Head of caudate nucleus (tissue), 42 donors: ENCODE measurements at places on chromosomes 3 and 15.

DNA sequence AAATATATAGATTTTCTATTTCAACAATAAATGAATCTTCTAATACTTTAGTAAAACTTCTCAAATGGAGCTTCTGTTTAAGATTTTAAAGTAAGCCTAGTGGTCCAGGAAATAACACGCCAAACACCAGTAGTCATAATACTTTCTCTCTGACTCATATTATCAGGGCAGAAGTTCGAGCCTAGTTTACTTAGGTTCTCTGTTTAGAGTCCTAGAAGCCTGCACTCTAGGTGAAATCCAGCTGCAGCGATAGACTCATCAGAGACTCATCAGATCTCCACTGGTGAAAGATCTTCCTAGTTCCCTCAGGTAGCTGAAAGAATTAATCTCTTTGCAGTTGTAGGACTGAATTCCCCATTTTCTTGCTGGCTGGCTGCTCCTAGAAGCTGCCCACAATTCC lies 552.5 kb upstream of the ROBO2 start:
- no peak for DNase-seq

- no peak for DNase-seq
Observed at GRCh38 chr15:34927726-34928125, 41.8 kb downstream of the AQR start.

- DNase-seq = no peak
Observed at GRCh38 chr3:7264196-7264526, 403.2 kb downstream of the GRM7 start.

GRCh38 chr3:28317438-28318022 lies 31.0 kb upstream of the ZCWPW2 start:
- no peak for DNase-seq

- DNase-seq = no peak
Observed at GRCh38 chr3:105539897-105540296, 173.2 kb downstream of the ALCAM start.

GRCh38 chr15:90240856-90241255 lies 6.8 kb downstream of the GDPGP1 start:
- DNase-seq = no peak

- no peak for DNase-seq
Observed at GRCh38 chr3:55902221-55902900, 415.3 kb upstream of the WNT5A start.

- no peak for DNase-seq
Observed at GRCh38 chr15:65868546-65869125, 655 bp upstream of the RAB11A start.

DNA sequence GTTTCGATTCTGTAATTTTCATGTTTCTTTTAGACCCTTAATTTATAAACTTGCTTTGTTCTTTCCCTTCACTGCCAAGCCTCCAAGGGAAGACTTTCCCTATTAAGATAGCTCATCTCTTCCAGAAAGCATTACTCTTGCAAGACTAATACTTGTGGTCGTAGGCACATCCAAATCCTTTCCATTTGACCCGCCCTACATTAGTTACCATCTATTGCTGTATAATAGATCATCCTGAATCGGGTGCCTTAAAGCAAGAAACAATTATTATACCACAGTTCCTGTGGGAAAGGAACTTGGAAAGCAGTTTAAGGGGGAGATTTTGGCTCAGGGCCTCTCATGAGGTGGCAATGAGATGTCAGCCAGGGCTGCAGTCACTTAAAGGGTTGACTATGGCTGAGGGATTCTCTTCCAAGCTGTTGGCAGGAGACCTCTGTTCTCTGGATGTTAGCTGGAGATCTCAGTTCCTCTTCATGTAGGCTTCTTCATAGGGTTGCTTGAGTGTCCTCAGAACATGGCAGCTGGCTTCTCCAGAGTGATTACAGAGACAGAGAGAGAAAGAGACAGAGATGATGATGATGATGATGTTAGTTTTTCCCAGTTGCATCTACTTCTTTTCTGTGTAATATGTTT lies 570.4 kb upstream of the TGFBR2 start:
- no peak for DNase-seq

GRCh38 chr3:52039846-52040245 lies 16.5 kb downstream of the DUSP7 start:
- peak; percentile 98 for DNase-seq

DNA sequence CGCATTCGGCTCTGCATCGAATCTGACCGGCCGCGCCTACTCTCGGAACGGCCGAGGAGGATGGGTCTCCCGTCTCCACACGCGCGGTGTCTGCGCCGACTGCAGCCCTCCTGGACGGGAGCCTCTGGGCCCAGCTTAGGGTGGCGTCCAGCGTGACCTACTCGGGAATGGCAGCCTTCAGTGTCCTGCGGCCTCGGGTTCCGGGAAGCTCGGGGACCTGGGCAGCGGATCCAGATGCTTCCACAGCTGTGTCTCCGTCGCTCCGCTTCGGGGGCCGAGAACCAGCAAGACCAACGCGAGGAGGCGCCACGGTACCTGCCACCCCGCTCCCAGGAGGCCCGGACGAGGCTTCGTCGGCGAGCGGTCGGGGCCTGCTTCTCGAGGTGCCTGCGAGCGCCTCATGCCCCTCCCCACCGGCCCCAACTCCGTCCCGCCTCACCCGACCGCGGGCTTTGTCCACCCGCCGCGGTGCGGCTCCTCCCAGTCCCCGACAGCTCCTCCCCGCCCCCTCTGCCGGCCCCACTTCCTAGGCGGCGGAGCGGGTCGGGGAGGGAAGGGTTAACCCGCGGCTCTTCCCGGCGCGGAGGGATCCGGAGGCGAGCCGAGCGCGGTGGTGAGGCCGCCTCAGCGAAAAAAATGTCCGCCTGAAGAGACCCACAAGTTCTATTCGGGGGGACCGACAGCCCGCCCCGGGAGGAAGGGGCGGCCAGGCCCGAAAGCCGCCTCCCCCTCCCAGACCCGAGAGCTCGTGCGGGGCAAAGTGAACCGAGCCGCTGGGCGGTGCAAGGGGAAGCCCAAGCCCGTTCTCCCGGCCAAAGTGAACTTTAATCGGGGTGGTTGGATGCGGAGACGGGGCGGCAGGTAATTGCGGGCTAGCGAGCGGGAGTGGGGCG lies at the start of gene TCF12:
TCF12 (plus strand) TSS at position 599 of the 893 bp plus-strand sequence. CDS start 1,270 bp downstream, outside the sequence.
- DNase-seq = peak; percentile 90

DNA sequence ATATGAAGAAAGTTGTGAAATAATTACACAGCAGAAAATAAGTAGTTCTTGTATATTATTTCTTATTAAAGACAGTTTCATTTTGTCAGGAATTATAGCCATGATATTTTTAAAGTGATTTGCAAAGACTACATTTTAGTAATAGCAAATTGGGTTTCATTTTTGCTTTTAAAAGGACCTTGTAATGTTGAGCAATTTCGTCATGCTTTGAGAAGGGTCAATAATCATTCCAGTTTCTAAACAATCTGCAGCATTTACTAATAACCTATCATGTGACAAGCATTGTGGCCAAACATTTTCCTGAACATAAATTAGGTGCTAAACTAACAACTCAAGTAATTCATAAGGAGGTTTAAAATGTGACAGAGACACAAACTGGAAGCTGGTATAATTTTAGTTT lies 214.4 kb upstream of the CBLB start:
- no peak for DNase-seq

GRCh38 chr15:23437673-23438072 lies 9.4 kb downstream of the GOLGA6L2 start:
- DNase-seq = no peak

DNA sequence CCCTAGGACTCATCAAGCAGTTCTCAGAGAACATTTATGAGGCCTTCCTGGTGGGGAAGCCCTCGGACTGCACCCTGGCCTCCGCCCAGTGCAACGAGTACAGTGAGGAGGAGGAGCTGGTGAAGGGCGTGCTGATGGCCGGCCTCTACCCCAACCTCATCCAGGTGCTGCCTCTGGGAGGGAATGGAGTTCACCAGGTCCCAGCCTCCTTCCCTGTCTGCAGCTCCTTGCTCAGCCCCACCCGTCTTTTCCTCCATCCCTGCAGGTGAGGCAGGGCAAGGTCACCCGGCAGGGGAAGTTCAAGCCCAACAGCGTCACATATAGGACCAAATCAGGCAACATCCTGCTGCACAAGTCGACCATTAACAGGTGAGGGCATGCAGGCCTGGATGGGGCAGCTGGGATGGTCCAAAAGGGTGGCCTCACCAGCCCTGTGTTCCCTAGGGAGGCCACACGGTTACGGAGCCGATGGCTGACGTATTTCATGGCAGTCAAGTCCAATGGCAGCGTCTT lies 46.3 kb downstream of the DHX30 start:
- DNase-seq = no peak

GRCh38 chr15:54803134-54803808 lies 393.5 kb downstream of the RSL24D1 start:
- DNase-seq = no peak

DNA sequence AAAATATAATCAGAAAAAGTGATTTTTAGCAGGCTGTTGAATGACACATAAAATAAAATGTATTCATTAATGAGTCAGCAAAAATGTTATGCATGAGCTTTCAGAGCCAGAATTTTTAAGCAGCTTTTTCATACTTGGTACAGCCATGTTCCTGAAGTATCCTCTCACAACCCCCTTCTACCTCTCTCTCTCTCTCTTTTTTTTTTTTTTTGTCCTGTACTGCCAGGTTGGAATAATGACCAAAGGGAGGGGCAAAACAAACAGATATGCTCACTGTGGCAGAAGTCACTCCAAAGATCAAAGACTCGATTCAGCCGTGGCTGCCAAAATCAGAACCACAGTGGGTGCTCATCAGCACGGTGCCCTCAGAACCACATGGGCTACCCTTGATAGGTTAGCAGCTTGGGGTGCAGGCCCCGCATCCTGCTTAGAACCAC lies 383.0 kb downstream of the ZBTB20 start:
- DNase-seq = no peak

- no peak for DNase-seq
Observed at GRCh38 chr3:52359116-52359855, 43.2 kb downstream of the DNAH1 start.
